Activated CD8-positive, alpha-beta memory T cell treated with anti-CD3 and anti-CD28 coated beads, Interleukin-2, amount 10 ng/mL, durations not matched to agents 7 days and 5 days (primary cell): ENCODE measurements at places on chromosomes 3 and 15. TPM values are rescaled to one million over a fixed set of nuclear protein-coding genes. Genes with fewer than 3 reads are reported as not detected.
A peak's percentile ranks its signal among the peaks of the same experiment; 100 is the strongest.

Gene ELL3
- total RNA-seq: 0.49 TPM

Gene CFAP100
- total RNA-seq: not detected

Gene GPR15
- total RNA-seq: 182 TPM

Gene TEX55
- not detected for total RNA-seq

Gene MYL3
- total RNA-seq: not detected

Gene NEK11
- total RNA-seq: 0.96 TPM

DNA sequence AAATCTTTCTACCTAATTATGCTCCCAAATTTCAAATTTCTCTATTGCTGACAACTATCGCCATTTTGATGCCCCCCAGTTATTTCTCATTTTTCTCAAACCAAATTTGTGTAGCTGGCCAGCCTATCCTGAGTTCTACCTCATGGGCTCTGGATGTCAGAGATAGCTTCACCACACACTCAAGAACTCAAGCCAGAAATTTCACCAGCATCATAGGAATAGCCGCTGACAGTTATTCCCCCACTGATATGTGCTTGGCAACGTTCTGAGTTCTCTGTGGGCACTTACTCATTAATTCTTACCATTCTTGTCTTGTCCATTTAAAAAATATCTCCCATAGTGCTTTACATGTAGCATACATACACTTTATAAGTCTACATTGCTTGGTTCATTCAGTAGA is 264.7 kb downstream of the FHIT start:
- H3K27ac ChIP-seq: no peak overlapping the region
- DNase-seq: no peak
- H3K27me3 ChIP-seq: no peaks in the 10 kb centered on the region
- H3K36me3 ChIP-seq: no peaks in the 10 kb centered on the region
- H3K4me3 ChIP-seq: no peak overlapping the region
- H3K4me1 ChIP-seq: no peaks in the 10 kb centered on the region

DNA sequence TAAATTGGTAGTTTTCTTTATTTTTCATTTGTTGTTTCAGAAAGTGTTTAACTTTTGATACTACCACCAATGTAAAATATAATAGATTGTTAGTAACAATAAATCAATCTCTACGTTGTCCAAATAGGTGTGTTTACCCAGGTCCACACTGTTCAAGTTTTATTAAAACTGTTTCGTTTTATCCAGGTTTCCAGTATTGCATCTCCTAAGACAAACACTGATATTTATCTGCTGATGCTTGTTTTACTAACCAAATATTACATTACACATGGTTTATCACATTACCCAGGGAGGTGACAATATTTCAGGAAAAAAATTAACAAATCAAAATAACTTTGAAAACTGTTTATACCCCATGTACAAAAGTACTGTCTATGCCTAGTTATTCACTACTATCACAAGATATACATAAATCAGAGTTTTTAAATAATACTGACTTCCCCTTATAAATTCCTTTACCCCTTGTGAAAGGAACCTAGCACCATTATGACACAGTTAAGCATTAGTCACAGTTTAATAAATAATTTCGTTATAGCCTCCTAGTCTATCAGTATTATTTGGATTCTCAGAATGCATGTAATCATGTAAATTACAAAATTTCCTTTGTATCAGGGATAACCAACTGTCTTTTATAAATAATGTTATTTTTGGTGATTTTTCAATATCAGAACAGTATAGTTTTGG is 205.3 kb downstream of the ZBTB20 start:
- H3K4me1 ChIP-seq: no peaks in the 10 kb centered on the region
- H3K27ac ChIP-seq: no peak overlapping the region
- no peaks in the 10 kb centered on the region for H3K27me3 ChIP-seq
- H3K4me3 ChIP-seq: no peak overlapping the region

DNA sequence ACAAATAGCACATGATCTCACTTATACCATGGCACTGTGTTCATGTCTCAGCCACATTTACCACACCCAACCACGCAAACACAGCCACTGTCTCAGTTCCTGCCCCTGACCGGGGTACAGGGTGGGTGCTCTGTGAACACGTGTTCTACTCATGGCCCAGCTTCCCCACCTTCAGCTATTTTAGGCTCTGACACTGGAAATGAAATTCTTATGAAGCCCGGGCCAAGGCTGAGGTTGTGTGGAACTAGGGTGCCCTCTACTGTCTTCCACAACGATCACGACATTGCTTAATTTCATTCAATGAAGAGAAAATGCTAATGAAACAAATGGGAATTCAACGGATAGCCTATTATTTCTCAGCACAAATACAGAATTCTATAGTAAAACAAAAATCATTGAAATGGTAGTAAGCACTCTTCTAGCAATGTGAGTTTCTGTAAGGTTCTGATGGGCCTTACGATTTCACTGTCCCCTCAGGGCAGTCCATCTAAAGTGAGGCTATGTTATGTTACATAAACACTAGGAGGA is 2.1 kb upstream of the GABRA5 start:
- no peak overlapping the region for H3K27ac ChIP-seq
- no peaks in the 10 kb centered on the region for H3K4me1 ChIP-seq
- no peak for DNase-seq
- H3K36me3 ChIP-seq: no peaks in the 10 kb centered on the region
- H3K4me3 ChIP-seq: no peak overlapping the region

DNA sequence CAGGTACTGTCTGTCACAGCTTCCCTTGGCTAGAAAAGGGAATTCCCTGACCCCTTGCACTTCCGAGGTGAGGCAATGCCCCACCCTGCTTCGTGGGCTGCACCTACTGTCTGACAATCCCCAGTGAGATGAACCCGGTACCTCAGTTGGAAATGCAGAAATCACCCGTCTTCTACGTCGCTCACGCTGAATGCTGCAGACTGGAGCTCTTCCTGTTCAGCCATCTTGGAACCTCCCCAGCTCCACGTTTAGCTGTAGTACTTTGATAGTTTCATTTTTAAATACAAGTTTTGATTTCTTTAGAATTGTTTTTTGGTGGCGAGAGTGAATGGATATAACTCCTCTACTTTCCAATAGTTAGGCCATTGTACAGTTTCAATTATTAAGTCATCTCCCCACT is 17.8 kb upstream of the HDGFL3 start:
- no peak overlapping the region for H3K27ac ChIP-seq
- H3K4me3 ChIP-seq: no peak overlapping the region
- no peaks in the 10 kb centered on the region for H3K36me3 ChIP-seq
- DNase-seq: no peak
- H3K27me3 ChIP-seq: peaks cover 29% of the 10 kb centered on the region

- no peaks in the 10 kb centered on the region for H3K27me3 ChIP-seq
- peaks cover 26% of the 10 kb centered on the region for H3K36me3 ChIP-seq
- DNase-seq: no peak
- H3K27ac ChIP-seq: no peak overlapping the region
Observed at GRCh38 chr3:47006145-47006651, 26.7 kb downstream of the NBEAL2 start.

DNA sequence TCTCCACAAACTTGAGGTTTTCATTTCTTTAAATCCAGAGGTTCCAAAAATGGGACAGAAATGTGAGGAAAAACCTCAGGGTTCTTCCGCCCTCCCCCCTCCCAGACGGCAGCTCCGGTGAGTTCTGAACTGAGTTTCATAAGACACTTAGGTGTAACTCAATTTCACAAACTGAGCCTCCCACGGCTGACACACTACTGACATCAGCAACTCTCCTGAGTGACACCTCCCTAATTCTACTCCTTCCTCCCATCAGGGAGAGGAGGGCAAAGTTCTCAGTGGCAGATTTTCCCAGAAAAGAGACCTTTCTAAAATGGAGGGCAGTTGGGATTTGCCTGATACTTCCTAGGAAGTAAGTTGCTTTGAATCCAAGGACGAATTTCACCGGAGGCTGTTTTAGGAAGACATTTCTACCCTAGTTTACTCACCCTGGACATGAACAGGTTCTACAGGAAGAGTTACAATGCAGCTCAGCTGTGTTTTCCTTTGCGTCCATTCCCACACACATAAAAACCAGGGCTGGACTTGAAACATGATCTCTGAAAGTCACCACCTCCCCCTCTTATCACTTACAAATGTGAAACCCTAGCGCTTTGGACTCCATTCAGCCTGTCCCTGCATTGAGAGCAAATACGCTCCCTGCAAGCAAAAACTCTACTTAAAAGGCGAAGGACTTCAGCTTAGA is 78.1 kb upstream of the LMOD3 start:
- peaks cover 75% of the 10 kb centered on the region for H3K4me1 ChIP-seq
- no peaks in the 10 kb centered on the region for H3K27me3 ChIP-seq
- H3K36me3 ChIP-seq: peaks cover 38% of the 10 kb centered on the region
- H3K4me3 ChIP-seq: peak overlapping the region; percentile 98
- H3K27ac ChIP-seq: peak overlapping the region; percentile 96

DNA sequence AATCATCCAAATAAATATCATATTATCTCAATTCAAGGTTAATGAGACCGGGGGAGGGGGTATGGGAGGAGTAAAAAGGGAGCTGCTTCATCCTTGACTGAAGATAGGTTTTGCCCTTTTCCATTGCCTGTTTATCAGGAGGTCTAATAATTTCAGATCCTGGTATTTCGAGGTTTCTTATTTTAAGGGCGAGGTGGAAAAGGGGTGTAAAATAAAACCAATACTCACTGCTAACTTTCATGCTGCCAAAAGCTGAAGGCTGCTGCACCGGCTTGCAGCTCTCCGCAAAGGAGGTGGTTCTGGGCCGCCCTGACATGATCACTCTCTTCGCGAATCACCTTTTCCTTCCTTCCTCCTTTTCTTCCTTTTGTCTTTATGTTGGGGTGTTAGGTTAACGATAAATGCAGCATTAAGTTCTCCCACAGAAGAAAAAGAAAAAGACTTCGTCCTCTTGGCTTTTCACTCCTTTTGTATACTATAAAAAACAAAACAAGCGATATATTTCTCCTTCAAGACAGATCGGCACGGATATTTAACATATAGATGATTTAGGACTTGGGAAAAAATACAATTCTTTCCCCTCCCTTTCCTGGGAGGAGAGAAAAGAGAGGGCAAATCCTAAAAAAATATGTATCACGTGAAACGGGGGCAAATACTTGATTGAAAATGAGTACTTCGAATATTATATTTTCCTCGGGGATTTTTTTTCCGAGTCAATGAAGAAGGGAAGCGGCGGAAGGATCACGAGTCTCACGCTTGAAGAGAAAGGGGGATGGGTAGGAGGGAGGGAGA is 932 bp downstream of the GSK3B start:
- no peak overlapping the region for H3K27ac ChIP-seq
- peaks cover 6% of the 10 kb centered on the region for H3K36me3 ChIP-seq
- H3K27me3 ChIP-seq: no peaks in the 10 kb centered on the region
- H3K4me3 ChIP-seq: no peak overlapping the region
- DNase-seq: peak; percentile 52

- H3K4me3 ChIP-seq: no peak overlapping the region
- H3K27ac ChIP-seq: no peak overlapping the region
- peaks cover 35% of the 10 kb centered on the region for H3K36me3 ChIP-seq
- no peak for DNase-seq
- H3K4me1 ChIP-seq: no peaks in the 10 kb centered on the region
Observed at GRCh38 chr3:182855076-182855475, 61.8 kb downstream of the ATP11B start.

GRCh38 chr3:113659101-113659541 is 37.3 kb downstream of the USF3 start:
- no peaks in the 10 kb centered on the region for H3K4me1 ChIP-seq
- no peak overlapping the region for H3K27ac ChIP-seq
- H3K36me3 ChIP-seq: peaks cover 24% of the 10 kb centered on the region

GRCh38 chr3:33426068-33426467 is 14.1 kb downstream of the UBP1 start:
- DNase-seq: no peak
- H3K36me3 ChIP-seq: peaks cover 23% of the 10 kb centered on the region
- no peaks in the 10 kb centered on the region for H3K27me3 ChIP-seq
- H3K4me3 ChIP-seq: no peak overlapping the region
- peaks cover 31% of the 10 kb centered on the region for H3K4me1 ChIP-seq

- H3K36me3 ChIP-seq: peaks cover 16% of the 10 kb centered on the region
- no peaks in the 10 kb centered on the region for H3K27me3 ChIP-seq
- no peak overlapping the region for H3K4me3 ChIP-seq
- H3K4me1 ChIP-seq: no peaks in the 10 kb centered on the region
- H3K27ac ChIP-seq: no peak overlapping the region
Observed at GRCh38 chr3:12522721-12523120, 22.6 kb downstream of the MKRN2OS start.

DNA sequence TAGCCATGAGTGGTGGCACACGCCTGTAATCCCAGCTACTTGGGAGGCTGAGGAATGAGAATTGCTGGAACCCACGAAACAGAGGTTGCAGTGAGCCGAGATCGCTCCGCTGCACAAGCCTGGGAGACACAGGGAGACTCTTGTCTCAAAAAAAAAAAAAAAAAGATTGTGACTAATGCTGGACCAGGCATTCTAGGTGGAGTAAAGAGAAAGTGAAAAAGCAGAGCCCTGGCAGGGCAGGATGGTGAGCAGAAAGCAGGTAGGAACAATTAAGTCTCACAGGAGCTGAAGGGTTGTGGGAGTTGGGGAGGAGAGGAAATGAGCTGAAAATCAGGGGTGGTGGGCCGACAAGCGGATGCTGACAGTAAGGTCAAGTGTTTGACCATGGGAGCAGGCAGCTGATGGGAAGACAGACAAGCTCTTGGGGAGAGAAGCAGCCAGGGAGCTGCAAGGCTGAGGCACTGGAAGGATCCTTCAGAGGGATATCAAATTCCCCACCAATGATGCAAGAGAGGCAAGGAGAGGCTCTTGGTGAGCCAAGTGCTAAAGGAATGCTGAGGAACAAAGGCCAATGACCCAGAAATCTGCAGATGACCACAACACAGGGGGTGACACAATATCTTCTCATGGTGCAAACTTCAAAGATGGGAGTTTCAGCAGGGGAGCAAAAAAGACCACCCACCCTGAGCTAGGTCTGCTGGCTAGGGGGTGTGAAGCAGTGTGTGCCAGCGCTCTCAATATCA is 251.1 kb downstream of the ULK4 start:
- H3K4me1 ChIP-seq: peaks cover 3% of the 10 kb centered on the region
- DNase-seq: no peak
- H3K36me3 ChIP-seq: no peaks in the 10 kb centered on the region
- H3K27me3 ChIP-seq: no peaks in the 10 kb centered on the region
